ENCODE measurements at places on chromosomes 1 and 21.

DNA sequence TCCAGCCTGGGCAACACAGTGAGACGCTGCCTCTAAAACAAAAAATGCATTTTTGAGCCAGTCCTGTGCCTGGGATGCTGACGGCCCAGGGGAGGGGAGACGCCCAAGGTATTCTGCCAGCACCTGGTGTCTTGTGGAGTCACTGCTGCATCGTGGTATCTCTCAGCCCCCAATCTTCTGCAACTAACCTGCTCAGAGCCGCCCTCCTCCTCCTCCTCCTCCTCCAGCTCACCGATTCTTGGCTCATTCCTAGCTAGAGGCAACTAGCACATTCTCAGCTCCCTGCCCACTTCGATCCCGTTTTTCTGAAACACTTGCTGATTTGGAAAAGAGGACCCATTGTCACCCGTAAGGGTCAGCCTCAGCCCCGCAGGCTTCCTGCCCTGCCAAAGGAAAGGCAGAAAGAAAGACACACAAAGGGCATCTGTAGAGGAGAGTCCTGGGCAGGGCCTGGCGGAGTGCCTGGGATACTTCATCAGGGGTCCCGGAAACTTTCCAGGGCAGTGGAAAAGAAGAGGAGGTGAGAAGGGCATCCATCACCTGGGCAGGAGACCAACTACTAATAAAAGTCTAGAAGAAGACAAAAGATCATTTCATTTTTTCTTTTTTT, 20.7 kb downstream of the GPR157 start:
- DNase-seq, result no peak

DNA sequence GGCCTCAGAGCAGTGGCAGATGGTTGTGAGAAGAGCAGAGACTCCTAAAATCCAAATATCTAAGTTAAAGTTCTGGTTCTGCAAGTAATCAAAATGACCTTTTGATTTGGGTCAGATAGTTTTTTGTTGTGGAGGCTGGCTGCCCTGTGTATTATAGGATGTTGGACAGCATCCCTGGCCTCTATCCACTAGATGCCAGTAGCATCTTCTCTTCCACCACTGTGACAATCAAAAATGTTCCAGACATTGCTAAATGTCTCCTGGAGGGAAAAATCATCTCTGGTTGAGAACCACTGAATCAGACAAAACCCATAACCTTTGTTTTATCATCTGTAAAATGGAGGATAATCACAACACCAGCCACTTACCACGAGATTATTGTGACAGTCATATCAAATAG, 5.9 kb upstream of the DPT start:
- DNase-seq, result no peak

DNA sequence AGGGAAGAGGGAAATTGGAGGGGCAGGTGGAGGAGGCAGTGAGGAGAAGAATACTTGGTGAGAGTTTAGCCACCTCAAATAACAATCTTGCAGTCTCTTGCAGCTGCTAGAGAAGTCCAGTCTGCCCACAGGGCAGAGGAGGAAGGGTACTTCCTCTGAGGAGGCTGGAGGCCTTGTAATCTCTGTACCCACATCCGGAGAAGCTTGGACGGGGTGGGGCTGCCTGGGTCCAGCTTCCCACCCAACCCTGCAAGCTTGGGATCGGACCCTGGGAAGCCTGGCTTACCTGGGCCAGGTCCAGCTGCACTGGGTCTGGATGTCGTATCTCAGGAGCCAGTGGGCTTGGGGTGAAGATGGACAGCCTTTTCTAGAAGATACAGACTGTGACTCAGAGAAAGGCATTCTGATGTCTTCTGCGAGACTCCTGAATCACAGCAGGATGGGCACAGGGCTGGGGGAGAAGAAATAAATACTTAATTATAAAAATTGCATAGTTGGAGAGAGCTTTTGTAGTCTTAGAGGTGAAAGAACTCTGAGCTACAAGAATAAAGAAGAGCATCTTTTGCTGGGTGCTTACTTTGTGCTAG, 111.8 kb upstream of the JUN start:
- DNase-seq, result no peak

DNA sequence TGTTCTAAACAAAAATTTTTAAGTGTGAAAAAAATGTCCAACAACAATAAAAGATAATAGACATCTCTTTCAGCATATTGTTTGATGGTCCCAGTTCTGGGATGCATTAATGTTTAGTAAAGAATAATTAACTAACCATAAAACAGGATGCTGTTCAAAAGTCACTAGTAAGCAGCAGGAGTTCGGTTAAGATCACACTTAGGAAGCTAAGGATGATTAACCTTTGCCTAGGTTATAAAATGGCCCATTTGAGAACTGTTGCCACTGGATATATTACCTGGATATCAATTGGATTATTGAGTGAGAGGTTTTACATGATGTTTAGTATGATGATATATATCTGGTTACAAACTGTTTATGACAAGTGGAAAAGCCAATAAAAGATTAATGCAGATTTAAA, 171.7 kb downstream of the ATG4C start:
- DNase-seq, result no peak

GRCh38 chr1:65003316-65003664, 36.9 kb upstream of the JAK1 start:
- no peak for DNase-seq

DNA sequence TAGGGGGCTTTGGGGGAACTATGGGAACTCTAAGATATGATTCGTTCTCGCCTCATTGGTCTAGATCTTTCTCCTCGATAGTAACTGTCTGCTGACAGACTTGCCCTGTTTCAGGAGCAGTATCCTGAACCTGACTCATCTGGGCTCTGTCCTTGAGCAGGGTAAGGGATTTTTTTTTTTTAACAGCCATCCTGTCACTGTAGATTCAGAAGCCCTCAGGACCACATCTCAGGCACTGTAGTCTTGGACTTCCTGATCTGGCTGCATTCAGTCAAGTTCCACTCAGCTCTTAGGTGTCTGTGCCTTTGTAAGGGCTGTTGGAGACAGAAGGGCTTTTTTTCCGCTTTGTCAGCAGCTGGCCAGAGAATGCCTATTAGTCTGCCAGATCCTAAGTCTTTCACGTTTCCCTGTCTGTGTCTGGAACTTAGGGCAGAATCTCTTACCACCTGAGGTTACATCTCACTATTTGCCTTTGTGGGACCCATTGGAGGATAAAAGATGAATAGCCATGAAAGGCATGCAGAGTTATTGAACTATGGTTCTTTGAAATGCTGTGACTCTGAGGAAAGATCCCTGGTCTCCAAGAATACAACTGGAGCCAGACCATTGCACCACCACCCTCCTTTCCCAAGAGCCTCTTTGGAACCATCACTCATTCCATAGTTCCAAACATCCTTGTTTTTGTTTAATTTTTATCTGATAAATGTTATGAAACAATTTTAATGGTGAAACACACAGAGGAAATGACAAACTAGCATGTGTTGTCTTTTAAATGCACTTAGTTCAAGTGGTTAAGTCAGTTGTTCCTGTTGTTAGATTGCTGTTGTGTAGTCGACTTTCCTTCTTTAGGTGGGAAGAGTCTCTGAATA, 49.7 kb upstream of the MACF1 start:
- DNase-seq, result no peak

- DNase-seq, result no peak
These were observed 17.4 kb upstream of the NBPF1 start for GRCh38 chr1:16630661-16631247.

DNA sequence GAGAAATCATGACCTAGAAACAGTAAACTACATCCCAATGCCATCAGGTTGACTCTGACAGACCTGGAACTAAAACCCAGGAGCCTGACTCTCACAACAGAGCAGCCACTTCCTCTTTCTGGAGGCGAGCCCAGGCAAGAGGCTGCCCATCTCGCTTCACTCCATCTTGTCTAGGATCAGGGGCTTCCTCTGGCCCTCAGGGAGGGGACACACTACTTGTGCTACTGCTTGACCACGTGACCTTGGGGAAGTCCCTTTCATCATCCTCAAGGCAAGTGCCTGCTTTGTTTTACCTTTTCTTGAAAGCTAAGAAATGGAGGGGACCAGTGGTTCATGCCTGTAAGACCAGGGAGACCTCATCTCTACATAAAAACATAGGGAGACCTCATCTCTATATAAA, 2.6 kb upstream of the TENT5B start:
- no peak for DNase-seq

- DNase-seq, result no peak
These were observed 89.5 kb downstream of the NEK7 start for GRCh38 chr1:198246337-198246736.
